ENCODE measurements at places on chromosomes 3 and 15. TPM values are rescaled to one million over a fixed set of nuclear protein-coding genes. Genes with fewer than 3 reads are reported as not detected.

DNA sequence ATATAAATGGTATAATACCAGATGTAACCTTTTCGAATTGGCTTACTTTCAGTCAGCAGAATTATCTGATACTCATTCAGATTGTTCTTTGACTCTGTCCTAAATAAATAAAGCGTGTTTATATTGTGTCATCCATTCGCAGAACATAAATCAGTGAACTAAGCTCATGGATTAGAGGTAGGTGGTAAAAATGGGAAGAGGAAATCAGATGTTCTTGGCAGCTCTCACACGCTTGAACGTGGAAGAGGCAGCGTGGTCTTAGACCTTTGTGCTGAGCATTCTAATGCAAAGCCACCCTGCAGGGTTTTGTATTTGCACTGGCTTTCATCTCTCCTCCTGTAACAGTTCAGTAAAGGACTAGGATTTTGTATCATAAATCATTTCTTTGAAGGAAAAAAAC lies 441.4 kb downstream of the GABRG3 start:
- DNase-seq: no peak

DNA sequence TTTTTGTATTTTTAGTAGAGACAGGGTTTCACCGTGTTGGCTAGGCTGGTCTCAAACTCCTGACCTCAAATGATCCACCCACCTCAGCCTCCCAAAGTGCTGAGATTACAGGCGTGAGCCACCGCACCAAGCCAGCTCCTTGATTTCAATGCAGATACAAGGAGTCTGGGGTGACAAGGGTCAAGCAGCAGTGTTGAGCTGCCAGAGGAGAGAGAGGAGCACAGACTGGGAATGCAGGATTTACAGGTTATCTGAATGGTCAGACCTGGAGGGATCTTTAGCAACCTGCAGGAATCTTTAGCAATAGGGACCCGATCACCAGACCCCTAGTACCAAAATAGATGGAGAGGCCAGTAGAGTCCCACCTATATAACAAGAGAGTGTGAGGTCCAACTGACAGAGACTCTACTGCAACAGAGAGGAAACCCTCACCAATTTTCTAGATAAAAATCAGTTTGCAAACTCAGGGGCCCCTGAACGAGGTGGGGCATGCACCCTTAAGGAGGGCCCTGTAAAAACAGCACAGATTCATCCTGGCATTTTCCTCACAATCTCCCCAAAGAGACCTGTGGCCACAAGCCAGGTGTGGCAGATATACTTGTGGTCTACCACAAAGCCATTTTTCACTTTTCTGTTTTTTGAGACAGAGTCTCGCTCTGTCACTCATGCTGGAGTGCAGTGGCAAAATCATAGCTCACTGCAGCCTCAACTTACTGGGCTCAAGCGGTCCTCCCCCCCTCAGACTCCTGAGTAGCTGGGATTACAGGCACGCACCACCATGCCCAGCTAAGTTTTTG lies 10.7 kb upstream of the SHISA5 start:
- DNase-seq: no peak

GRCh38 chr3:126704494-126705214 lies 614 bp downstream of the CHCHD6 start:
- DNase-seq: no peak

GRCh38 chr3:154568064-154568463 lies 138.1 kb upstream of the GPR149 start:
- no peak for DNase-seq

- DNase-seq: no peak
These were observed 37.8 kb downstream of the BOC start for GRCh38 chr3:113249111-113249510.

DNA sequence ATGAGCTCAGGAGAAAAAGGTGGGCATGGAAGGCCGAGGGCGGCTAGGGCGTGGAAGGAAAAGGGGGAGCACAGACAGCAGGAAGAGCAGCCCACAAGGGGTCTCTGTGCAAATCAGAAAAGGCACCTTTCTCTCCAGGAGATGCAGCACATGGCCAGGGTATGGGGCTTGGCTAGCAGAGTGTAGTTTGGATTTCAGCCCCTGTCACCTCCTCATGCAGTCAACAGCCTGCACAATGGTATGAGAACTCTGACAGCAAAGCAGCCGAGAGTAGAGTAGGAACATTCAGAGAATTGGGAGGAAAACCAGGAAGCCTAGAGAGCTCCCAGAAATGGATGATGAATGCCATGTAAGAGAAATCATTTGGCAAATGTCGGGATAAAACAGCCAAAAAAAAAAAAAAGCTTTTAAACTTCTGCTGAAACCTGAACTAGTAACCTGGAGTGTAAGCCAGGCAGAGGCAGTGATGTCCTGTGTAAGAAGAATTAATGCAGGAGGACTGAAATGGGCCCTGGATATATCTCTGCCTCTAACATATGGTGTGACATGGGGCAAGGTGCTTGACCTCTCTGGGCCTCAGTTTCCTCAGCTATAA lies 25.7 kb downstream of the FSTL1 start:
- DNase-seq: no peak

GRCh38 chr3:126533506-126533905 lies 9.6 kb downstream of the CHST13 start:
- DNase-seq: no peak

- no peak for DNase-seq
These were observed 68.6 kb upstream of the TPRG1 start for GRCh38 chr3:189103208-189103607.

- no peak for DNase-seq
These were observed 85.4 kb upstream of the LIPC start for GRCh38 chr15:58346361-58346760.

DNA sequence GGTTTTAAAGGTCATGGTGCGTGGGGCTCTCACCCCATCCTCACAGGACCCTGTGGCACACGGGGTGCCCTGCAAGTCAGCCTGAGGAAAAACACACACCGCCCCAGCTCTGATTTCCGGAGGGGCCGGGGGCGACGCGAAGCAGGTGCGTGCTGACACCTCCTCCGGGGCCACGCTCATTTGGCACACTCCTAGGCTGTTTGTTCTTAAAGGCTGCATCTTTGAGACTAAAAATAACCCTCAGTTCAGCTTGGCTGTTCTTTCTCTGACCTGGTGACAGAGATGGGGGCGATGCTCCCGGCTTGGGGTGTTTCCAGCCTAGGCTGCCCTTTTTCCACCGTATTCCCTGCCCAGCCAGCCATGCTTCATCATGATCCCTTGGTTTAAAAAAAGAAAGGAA lies 141.5 kb upstream of the TPM1 start:
- no peak for DNase-seq

DNA sequence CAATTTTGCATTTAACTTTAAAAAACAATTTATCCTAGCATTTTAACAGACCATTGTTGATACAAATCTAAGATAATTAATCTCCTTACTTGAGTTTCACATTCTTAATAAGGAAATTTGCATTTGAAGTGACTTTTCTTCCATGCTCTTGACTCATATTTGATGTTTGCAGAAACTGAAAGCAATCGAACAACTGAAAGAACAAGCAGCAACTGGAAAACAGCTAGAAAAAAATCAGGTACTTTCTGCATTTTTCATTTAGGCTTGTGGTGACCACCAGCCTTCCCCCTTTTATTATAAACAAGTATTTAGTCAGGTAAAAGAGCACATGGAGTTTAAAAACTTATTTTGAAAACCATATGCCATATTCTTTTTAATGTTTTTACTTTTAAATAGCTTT lies 20.1 kb upstream of the SELENOT start:
- no peak for DNase-seq

DNA sequence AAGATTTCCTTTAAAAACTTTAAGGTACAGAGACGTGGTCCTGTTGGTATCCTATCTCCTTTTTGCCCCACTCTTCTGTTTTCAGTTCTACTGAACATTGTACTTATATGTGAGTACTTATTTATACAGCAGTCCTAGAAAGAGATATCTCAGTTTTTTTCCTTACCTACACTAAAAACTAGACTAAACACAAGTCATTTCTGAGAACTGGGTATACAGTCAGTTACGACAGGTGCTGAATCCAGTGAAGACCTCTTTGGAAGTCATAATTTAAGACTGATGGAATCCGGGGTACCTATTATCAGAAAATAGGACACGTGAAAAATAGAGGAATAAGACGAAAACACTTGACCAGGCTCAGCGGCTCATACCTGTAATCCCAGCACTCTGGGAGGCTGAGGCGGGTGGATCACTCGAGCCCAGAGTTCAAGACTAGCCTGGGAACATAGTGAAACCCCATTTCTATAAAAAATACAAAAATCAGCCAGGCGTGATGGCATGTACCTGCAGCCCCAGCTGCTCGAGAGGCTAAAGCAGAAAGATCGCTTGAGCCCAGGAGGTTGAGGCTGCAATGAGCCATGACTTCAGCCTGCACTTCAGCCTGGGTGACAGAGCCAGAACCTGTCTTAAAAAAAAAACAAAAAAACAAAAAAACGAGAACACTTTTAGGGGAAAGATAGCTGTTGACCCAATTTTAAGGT lies 76.3 kb downstream of the KLHL25 start:
- no peak for DNase-seq

- no peak for DNase-seq
These were observed 35.1 kb upstream of the P3H2 start for GRCh38 chr3:190155752-190156151.

GRCh38 chr3:12663401-12663935 lies 449 bp downstream of the RAF1 start:
- no peak for DNase-seq

- peak; percentile 99 for DNase-seq
These were observed 33.2 kb downstream of the ZNF106 start for GRCh38 chr15:42457445-42458442.

- no peak for DNase-seq
These were observed 43.5 kb upstream of the CTNNB1 start for GRCh38 chr3:41155834-41156233.

- no peak for DNase-seq
These were observed 34.9 kb downstream of the LRRC3B start for GRCh38 chr3:26657348-26657976.

- no peak for DNase-seq
These were observed 32.7 kb downstream of the HDGFL3 start for GRCh38 chr15:83174891-83175290.

DNA sequence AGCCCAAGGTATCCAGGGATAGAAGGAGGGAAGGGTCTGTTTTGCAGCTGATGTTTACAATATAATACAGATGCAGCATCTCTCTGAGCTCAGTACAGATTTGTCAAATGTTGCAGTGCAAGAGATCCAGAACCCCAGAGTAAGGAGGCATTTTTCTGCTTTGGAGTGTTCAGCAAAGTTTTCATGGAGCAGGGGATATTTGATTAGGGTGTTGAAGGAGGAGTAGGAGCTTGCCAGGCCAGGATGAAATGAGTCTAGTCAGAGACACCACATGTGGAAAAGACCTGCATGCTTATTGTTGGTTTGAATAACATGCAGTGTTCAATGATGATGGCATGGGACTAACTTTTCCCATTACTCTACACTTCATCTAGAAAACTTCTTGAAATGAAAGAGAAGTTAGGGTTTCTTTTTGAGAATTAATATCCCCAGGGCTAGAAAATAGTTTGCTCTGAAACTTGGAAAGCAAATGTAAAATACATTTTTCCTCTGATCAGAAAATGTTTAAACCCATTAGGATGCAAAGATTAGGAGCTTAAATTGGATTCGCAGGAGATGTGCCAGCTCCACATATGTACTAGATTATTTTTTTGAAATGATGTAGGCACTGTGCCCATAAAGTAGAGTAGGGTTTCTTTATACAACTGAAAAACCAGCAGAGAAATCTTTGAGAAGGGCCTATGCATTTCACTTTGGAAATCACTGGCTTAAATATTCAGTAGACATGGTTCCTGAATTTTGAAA lies 243.8 kb downstream of the CACNA2D3 start:
- DNase-seq: peak; percentile 31

- DNase-seq: no peak
These were observed 406 bp upstream of the MPI start for GRCh38 chr15:74889390-74889882.

DNA sequence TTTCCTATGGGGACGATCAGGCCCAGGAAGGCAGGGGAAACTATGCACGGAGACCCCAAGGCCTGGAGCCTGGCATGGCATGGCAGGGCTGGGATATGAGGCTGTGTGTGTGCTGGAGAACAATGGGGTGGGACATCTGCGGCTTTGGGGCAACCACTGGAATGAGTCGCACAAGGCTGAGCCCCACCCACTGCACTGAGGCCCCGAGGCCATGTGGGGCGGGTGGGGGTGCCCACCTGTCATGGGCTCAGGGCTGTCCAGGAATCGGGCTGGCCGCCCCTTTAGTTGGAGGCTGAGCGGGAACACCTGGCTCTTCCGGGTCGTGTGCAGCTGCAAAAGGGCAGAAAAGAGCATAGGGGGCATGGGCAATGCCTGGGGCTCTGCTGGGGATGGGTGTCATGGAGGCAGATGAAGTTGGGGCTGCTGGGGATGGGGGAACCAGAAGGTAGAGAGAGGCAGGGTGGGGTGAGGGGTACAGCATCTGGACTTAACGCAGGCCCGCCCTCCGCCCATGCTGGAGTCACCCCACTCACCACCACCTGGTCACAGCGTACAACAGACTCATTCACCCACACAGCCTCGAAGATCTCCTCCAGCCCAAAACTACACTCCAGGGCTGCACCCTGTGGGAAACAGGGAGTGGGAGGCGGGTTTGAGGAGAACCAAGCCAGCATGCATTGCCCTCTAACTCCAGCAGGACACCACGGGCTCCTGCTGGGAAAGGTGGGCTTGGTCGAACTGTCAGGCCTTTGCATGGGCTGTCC lies 31.1 kb downstream of the PLXND1 start:
- no peak for DNase-seq

DNA sequence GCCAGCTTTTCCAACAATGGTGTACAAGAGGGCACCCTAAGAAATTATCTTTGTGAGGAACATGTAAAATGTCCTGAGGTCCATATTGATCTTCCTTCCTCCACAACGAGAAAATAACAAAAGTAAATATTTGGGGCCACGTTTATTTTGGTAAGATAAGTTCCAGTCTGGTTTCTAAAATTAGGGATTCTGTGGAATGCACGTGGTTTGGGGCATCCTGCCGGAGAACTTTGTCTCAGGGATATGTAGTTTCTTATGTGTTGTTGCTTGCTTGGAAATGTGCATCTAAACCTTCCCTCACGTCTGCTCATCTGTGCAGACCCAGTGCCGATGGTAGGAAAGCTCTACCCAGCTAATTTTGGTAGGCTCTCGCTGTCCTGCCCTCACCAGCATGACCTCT lies 62.8 kb downstream of the CTDSPL start:
- DNase-seq: no peak

DNA sequence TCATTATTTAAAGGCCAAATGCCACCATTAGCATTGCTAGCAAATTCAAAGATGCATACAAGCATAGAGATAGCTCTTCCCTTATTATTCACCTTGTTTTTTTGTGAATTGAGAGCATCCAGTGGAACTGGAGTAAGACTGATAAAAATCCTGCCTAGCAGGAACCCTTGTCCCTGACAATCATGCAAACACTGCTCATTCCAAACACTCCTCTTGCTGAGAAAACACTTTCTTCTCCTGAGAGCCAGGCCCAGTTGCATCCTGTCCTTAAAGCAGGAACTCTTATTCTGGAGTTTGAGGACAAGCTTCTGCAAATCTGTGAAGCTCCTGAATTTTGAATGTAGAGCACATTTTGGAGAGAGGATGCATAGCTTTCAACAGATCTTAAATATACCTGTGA lies 49.3 kb upstream of the KCNMB2 start:
- DNase-seq: no peak

The GOLGA8H gene
- 1.2 TPM for total RNA-seq

The APH1B gene
- total RNA-seq: 13.3 TPM

The RPP14 gene
- 13.2 TPM for total RNA-seq

The KNG1 gene
- not detected for total RNA-seq

The PLS1 gene
- total RNA-seq: 1.4 TPM
